ENCODE measurements at places on chromosomes 6 and 20.

DNA sequence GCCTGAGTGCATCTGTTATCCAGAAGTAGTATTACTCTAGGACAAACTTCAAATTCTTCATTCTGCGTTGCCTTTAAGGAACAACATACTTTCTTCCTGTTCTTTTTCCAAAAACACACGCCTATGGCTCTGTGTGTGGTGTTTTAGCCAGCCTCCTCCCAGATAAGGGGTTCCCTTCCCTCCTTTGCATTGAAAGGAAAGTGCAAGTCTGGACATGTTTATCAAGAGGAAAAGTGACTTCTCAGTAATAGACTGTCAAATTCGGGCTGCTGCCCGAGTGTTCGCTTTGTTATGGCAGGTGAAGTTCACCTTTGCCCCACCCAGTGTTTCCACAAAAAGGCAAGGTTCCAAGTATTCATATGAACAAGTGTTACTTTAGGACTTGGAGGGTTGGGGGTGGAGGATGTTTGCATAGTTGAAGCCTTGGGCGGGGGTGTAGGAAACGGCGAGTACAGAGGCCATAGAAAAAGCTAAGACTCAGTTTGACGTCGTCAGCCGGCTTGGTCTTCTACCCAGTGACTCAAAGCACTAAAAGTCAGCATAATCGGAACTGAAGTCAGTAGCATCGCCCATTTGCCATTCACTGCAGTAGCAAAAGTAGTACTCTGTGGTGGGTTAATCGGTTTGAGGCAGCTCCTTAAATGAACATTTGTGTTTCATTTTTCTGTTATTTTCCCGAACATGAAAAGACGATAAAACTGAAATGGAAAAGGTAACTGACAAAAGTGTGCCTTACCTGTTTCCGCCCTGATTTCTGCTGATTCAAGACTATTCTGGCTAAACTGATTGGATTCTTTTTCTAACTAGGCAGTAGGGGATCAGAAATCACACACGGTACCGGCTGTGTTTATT, 12.5 kb downstream of the PRDM1 start:
- peak; percentile 37 for DNase-seq

DNA sequence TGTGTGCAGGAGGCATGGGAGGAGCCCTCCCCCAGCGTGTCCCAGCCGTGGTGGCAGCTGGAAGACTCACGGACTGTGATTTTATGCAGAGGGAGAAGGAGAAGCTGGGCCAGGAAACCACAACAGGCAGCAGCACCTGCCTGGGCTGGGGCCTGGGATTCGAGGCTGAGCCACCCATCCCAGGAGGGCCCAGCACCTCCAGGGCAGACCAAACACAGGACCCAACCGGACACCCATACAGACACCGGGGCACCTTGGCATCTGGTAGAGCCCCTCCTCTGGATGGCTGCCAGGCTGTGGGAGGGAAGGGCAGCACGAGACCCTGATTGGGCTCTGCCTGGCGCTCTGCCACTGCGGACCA, 41.7 kb upstream of the CHRNA4 start:
- no peak for DNase-seq

DNA sequence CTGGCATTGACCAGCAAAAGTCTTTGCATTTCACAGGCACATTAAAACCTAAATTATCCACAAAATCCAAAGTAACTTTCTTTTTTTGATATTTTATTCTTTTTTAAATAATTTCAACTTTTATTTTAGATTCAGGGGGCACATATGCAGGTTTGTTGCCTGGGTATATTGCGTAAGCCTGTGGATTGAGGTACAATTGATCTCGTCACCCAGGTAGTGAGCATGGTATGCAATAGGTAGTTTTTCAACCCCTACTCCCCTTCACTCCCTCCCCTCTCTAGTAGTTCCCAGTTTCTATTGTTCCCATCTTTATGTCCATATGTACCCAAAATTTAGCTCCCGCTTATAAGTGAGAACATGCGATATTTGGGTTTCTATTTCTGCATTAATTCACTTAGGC, 97.6 kb downstream of the CEP57L1 start:
- no peak for DNase-seq

DNA sequence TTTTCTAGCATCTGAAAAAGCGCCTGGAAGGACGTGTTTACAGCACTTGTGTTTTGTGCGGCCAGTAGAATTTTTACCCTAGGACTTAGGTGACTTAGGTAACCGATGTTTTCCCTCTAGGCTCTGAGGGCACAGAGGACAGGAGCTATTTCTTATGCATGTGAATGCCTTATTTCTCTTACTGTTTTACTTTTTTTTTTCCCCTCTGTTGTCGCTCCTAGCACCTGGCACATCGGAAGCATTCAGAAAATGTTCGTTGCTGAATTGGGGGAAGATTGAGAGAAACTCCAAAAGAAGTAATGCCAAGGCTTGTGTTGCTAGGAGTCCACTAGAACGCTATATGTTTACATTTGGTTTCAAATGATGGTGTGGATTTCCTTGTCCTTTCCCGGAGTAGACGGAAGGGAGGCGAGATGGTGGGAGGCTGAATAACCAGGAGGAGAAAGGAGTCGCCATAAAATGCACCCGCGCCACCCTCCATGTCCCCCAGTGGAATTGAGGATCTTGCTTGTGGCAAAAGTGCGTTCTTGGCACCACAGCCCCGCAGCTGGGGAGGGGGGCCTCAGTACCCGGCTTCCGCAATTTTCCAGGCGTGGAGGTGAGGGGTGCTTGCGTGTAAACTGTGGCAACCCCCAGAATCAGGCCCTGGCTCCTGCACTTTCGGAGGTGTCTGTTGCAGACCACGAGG, 6.9 kb downstream of the OLIG3 start:
- DNase-seq: no peak

DNA sequence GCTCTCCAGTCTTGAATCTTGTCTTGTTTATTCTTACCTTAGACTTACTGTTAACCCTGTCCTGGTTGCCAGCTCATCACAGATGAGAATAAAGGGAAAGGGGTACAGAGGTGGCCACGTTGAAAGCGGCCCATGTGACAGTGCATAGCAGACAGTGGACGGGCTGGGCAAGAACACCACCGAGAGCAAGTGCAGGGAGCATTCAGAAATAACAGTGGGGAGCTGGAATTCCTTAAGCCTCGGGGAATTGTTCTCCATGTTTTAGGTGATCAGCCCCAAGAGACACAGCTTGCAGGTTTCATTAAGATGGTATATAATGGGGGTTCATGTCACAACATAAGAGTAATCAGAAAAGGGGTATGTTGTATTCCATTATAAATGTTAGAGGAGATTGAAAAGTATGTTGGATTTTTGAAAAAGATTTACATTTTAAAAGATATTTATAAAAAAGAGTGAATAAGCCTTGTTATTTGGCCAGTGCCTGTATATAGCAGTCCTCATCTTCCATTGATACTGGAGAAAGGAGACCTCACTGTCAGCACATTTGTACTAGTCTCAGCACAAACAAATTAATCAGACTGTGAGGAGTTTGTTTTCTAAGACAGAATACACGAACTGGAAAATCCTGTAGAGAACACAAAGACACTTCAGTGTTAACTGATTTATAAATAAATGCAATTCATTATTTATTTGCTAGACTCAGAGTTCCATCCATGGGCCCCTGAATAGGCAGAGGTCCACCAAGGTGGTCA, 35.4 kb downstream of the VAPB start:
- DNase-seq: no peak

- DNase-seq: no peak
These were observed 19.8 kb downstream of the HLA-E start for GRCh38 chr6:30508890-30509736.

DNA sequence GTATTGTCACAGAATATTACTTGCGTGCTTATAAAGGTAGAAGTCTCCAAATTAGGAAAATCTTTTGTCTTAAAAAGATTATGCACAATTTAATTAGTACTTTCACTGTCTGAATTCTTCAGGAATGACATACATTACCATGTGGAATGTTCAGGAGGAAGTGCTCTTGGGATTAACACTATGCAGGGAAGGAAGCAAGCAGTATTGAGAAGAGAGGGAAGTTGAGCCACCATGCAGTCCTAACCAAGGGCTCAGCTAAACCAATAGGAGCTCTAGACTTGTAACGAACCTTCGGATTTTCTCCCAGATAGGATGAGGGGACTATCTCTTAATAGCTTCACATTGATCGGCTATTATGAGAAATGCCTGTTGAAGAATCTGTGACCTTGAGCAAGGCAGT, 918.4 kb upstream of the MANEA start:
- no peak for DNase-seq

- no peak for DNase-seq
These were observed 167.2 kb upstream of the MAP3K7 start for GRCh38 chr6:90753820-90754643.

DNA sequence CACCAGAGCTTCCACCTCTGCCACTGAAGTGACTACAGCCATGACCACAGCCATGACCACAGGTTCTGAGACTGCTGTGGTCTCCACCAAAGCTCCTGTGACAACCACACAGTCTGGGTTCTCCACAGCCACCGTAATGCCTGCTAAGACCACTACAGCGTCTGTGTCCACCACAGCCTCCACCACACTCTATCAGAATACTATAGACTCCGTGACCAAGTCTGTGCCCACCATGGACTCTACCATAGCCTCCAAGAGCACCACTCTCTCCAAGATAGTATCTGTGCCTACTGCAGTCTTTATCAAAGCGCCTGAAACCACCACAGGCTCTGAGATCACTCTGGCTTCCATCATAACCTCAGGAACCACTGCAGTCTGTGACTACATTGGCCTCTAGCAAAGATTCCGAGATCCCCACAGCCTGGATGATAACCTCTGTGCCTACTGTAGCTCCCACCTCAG, 18.3 kb upstream of the MUC21 start:
- no peak for DNase-seq

DNA sequence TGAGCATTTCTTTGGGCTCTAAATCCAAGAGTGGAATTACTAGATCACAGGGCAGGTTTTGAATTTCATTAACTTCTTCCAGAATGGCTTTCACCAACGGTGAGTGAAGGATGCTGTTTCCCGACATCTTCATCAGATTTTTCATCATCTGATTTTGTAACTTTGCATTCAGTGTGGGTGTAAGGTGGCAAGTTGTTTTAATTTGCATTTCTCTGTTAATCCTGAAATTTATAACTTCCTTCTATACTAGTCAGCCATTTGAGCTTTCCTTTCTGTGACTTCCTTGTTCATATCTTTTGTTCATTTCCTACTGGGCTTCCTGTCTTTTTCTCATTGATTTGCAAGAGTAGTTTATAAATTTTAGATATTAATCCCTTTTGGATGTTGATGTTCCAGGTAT, 18.7 kb upstream of the HCK start:
- no peak for DNase-seq

GRCh38 chr6:89357390-89357789, 4.9 kb upstream of the UBE2J1 start:
- no peak for DNase-seq

- no peak for DNase-seq
These were observed 18.0 kb upstream of the UBE2V1 start for GRCh38 chr20:50130995-50131394.

DNA sequence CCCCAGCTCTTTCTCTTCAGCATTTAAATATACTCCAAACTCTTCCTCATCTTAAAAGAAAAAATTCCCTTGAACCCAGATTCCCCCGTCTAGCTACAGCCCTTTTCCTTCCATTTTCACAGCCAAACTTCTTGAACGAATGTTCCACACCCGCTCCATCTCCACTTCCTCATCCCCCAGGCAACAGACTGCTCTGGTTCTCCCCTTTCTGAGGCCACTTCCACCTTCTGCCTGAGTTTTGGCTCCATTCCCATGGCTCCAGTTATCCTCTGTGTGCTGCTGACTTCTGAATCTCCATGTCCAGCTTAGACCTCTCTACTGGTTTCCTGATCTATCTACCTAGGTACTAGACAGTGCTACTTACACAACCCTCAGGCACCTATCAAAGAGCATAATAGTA, 106.4 kb downstream of the RALGAPA2 start:
- DNase-seq: no peak

DNA sequence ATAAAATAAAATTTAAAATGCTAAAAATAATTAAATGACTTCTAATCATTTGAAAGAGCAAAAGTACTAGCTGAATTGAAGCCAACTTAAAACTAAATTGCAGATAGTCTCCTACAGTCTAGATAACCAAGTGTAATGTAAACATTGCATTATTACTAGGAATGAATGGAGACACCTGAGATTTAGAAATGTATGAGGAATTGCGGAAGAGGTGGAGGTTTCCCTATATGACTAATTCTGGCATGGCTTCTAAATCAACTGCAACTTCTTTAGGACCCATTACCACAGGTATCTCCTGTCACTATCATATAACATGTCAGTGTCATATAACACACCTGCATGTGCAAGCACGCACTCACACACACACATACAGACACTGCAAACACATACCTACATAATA, 13.2 kb upstream of the GPR6 start:
- no peak for DNase-seq

- no peak for DNase-seq
These were observed 91.0 kb upstream of the RIPOR2 start for GRCh38 chr6:25026723-25027122.

DNA sequence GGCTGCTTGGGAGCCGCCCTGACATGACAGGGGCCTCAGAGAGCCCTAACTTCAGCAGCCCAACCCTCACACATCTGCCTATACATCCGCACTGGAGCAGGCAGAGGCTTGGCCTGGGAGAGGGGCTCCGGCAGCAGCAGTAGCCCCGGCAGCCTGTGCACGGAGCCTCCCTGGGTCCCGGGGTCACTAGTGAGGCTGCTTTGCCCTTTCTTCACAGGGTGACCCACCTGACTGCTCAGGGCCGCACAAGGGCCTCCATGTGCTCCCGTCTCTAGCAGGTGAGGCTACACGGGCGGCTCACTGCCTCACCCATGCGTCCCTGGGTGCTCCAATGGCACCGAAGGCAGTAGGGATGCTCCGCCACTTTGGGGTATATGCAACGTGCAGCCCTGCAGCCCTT, 36.7 kb upstream of the STX16 start:
- DNase-seq: no peak

DNA sequence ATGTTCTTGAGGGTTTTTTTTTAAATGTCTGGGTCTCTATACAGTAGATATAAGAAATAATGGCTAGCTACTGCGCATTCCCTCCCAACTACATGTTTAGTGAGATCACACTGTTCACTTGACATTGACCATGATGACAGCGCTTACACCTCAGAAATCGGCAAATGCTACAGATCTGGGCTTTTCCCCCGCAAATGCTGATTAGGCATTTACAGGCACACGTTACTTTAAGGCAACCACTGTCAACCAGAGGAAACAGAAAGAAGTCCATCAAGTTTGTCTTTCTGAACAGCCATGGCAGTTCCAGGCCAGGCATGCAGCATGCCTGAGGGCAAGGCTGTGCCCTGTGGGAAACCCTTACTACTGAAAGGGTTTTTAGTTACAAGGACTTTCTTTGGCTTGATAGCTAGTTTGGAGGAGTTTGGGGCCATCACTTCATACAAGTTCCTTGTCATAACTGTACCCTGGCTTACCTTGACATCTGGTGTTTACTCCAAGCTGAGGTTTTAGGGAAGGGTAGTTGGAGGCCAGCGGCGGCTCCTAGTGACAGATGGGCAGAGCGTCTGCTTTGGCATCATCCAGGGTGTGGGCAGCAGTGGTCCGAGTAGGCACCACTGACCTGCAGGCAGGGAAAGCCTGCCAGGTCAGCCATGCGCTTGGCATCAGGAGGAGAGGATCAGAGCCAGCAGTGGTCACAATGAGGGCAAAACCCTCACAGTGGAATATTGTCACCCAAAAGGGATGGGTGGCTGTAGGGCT, 43.0 kb downstream of the CFAP61 start:
- no peak for DNase-seq
